ENCODE measurements at places on chromosomes 1 and 21.

DNA sequence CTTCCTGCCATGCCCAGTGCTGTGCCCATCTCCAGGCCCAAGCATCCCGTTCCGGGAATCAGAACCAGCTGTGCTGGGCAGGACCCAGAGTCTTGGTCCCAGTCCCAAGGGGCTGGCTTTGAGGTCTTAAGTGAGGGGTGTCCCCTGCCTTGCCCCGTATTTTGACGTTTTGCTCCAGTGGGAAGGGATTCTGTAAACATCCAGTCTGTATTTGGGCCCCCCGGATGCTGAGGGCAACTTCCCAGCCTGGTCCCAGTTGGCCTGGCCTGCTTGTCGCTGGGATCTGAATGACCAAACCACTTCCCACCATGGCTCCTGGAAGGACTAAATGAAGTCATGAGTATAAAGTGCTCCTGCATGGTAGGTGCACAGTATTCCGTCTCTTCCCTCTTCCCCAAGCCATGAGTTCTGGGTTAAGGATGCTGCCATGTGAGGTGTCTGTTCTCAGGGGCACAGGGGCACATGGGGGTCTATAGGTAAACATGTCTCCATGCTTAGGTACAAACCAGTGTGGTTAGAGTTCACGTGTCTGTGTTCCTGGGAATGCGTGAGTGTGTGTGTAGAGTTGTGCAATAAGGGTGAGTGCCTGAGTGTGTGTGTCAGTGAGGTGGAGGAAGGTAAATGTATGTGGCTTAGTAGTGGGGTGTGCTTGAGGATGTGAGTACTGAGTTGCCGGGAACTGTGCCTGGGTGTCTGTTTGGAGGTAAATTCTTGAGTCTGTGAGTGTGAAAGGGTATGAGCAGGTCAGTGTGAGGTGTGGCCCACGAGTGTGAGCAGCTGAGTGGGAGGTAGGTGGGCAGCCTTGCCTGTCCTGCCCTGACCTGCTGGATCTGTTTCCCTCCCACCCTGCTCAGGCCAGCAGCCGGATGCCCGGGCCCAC is 1.5 kb downstream of the B4GALT2 start:
- no peak for DNase-seq

DNA sequence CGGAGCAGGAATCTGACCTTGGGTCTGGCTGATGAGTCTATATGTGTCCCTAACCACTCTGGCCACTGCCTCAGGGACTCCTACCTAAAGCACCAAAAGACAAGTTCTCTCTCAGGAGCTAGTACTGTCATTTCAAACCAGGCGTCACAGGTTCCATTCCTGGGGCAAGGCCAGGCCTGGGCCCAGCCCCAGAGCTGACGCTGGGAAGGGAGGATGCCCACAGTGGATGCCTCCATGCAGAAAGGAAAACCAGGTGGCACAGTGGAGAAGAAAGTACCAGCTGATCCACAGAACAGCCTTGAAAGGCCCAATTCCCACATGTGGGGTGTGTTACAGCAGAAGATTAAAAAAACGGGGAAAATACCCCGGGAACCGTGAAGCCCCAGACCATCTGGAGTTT is 77.4 kb downstream of the DMRTB1 start:
- DNase-seq: no peak

- DNase-seq: no peak
Observed at GRCh38 chr1:62295921-62296491, 23.2 kb downstream of the KANK4 start.

DNA sequence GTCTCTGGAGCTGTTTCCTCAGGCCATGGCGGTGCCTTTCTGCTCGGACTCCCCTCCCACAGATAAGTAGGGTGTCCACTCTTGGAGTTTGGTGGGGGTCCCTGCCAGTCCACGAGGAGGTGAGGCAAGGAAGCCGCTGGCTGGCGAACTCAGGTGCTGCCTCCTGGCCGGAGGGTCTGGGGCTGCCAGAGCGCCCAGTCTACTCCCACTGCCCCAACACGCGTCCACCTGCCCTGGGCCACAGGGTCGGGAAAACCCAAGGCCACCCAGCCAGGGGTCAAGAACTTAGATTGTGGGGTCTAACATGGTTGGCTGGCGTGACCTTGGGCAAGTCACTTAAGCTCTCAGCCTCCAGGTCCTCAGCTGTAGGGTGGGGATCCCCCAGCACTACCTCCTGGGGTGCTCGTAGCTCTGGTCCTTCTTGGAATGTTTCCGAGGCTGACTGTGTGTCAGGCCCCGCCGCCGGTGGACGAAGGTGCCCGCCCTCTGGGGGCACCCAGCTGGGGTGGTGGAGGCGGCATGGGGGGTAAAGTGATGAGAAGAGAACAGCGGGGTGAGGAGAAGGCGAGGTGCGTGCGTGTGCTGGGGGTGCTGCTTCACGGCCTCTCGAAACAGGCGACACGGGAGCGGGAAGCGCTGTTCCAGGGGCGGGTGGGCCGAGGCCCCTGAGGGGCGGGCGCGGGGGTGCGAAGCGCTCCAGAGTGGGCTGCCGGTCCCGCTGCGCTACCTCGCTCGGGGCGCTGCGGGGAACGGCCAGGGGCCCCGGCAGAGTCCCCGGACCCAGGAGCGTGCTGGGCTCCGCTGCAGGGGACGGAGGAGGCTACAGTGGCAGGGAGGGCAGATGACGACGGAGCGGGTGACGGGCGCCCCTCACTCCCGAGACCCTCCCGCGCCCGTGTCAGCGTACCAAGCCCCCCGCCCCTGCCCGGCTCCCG is 1.2 kb downstream of the SH2D5 start:
- no peak for DNase-seq

- no peak for DNase-seq
Observed at GRCh38 chr21:44579056-44579832, 1.2 kb downstream of the KRTAP10-5 start.

- DNase-seq: no peak
Observed at GRCh38 chr21:32413697-32414578, 1.4 kb downstream of the EVA1C start.

- no peak for DNase-seq
Observed at GRCh38 chr1:76054359-76054758, 20.2 kb upstream of the ST6GALNAC3 start.

DNA sequence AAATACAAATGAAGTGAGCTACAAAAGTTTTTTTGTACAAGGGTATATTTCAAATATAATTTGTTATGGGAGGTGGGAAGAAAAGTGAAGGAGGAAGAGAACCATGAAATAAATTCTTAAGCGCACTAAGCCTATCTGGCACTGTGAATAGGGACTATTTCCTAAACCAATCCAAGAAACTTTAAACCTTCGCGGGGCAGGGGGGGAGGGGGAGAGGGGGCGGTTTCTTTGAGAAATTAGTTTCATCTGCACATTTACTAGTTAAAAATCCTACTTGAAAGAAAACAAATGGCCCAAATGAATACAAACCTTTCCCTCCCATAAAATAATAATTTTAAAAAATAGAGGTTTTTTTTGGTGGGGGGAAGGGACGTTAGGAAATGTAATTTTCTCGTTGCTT is 364 bp downstream of the GOLPH3L start:
- DNase-seq: no peak

DNA sequence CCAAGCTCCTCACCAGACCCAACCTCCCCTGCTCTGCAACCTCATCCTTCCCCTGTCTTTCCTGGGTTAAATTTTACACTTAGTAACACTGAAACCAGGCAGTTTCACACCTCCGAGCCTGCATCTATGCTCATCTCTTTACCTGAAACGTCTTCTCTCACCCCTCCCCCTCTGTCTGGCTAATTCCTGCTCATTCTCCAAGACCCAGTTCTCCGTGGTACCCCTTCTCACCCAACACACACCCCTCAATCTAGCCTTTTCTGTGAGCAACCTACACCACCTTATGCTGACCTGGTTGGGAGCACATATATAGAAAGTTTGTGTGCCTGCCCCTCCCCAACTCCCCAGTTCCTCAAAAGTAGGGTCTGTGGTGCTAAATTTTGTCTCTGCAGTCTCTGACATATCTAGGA is 3.7 kb upstream of the KIAA1614 start:
- DNase-seq: no peak

GRCh38 chr1:84669831-84670230 is 20.4 kb downstream of the SSX2IP start:
- DNase-seq: no peak

DNA sequence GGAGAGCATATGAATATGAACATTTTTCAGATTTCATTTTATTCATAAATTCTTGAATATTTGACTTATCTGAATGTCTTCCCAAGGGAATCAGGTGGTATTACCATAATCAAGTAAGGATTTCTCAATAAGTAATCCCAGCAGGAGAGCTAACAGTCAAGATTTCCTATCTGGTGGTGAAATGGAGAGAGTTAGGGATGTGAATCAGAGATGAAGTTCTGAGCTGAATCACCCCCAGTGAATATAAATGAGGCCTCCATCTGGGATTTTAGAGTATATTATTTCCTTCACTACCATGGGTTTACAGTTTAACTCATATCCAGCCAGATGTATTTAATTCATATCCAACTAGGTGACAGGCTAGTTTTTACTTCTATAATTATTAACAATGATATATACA is 61.5 kb upstream of the RGS2 start:
- no peak for DNase-seq

DNA sequence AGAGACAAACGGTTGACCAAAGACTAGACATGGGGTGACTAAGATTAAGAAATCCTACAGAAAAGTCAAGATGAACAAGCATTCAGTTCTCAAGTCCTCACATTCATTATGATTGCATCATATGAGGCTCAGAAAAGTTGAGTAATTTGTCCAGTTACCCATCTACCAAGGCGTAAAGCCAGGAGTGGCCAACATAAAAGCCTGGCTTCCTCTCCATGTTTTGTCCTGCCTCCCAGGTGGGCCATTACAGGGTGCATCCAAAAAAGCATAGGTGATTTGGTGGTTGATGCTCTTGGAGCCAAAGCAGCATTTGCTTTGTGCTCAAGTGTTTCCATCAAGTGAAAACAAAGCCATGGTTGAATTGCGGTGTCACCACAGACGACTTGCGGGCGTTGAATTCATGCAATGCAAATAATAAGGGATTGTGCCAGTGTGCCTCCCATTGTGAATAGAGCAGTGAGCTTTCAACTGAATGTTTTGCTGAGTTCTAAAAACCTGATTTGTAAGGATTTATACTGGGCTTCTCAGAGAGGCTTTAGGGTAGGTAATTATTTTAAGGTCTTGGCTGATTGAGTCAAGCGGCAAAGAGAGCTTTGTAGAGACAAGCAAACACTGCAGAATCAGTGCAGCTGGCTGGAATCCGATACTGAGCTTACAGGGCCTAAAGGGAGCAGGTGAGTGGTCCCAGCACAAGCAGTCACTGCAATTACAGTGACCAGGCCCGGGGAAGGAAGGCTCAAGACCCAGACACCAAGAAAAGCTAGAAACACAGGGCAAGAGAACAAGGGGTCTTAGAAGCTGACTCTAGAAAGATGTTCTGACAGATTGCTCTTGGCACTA is 54.1 kb downstream of the KCNJ15 start:
- DNase-seq: peak; percentile 83

DNA sequence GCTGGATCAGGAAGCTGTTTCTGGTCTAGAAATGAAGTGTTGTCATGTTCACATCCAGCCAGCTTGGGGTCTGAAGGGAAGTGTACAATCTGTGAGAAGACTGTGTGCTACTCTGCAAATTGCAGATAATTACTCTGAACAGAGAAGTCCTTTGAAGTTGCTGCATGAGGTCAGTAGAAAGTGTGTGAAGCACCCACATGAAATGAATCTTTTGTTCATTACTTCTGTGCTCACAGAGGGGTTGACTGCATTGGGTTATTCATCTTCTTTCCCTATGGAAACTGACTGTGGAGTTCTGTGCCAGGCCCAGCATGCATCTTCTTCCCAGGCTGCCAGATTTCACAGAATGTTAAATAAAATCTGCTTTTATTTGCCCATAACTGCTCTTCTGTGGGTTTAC is 47.1 kb downstream of the CTH start:
- no peak for DNase-seq

GRCh38 chr1:58401991-58402390 is 144.5 kb downstream of the OMA1 start:
- DNase-seq: no peak

DNA sequence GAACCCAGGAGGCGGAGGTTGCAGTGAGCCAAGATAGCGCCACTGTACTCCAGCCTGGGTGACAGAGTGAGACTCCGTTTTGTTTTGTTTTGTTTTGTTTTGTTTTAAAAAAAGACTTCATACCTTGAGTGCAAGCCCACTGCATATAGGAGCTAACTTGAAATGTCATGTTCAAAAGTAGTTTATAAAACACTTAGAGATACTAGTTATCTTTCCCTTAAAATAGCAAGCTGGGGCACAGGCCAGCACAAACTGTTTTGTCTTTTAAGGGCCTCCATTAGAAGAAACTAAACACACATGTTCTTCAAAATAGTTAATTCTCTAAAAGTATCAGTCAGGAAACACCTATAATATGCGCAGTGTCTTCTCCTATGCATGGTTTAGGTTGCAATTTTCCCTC is 505.1 kb upstream of the TMPRSS15 start:
- no peak for DNase-seq

DNA sequence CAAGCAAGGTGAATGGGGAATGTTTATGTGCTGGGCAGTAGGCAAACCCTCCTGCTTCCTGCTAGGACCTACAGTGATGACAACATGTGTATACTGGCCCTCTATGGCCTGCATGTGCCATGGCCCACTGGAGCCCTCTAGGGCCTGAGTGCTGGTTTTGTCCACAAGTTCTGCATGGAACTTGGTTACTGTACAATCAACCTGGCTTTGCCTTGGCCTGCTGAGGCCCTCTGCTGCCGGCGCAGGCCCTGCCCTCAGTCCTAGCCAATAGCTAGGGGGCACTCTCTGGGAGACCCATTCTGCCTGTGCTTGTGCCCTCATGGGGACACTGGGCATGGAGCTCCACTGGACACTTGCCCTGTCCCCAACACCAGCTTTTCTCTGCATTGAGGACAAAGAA is 138.6 kb upstream of the NGF start:
- DNase-seq: no peak

DNA sequence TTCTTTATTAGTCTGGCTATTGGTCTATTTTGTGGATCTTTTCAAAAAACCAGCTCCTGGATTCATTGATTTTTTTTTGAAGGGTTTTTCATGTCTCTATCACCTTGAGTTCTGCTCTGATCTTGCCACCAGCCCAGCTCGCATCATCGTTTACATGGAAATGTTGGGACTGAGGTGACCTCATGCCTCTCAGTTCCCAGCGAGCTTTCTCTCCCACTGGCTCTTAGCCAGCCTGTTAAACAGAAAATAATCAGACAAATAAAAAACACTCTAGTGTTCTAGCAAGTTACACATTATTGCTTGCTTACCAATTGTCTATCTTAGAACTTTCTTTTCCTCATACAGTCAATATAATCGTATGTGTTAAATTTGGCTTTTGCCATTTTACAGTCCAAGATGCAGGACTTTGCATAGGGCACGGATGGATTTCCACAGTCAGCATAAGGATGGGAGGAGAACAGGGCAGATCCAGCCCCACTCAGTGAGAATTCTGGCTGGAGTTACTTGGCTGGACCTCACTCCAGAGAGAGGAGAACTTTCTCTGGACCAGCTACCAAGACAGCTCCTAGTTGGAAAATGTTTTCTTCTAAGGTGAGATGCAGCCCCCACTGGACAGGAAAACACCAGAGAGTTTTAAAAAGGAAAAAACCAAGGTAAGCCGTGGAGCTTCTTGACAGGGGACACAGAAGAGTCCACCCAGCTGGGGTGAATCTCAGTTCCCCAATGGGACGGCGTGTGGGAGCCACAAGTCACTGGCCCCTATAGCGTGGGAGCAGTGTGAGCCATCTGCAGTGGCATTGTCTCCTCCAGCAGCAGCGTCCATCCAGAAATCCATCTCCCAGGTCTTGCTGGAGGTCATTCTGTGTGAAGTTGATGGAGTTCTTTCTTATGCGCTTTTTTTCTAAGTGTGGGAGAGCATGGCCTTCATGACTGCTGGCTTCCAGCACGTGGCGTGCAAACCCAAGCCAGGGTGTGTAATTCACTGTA is 17.6 kb downstream of the PGBD2 start:
- no peak for DNase-seq

Measured in NCI-H2107 (cell line).